ENCODE measurements at places on chromosomes 1 and 21. TPM values are rescaled to one million over a fixed set of nuclear protein-coding genes. Genes with fewer than 3 reads are reported as not detected.

The DNAI4 gene
- polyA plus RNA-seq: 1.7 TPM

The C1orf87 gene
- polyA plus RNA-seq: not detected

The EXTL1 gene
- polyA plus RNA-seq: 0.58 TPM

DNA sequence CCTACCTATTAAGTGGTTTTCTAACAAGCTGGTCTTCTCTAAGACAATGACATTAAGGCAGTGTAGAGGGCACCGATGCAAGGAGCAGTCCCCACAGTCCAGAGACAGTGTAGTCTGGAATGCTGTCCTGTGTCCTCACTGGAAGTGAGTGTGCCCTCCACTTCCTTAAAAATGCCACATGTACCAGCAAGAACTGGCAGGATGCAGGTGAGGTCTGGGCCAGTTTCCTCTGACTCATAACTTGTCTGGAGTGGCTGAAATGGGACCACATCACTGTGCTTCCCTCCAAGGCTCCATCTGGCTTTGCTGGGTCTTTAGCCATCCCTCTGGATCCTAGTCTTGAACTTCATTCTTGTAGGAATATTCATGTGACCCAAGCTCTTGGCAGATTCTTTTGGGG lies 170.5 kb upstream of the KIAA0040 start:
- no peak for DNase-seq

GRCh38 chr1:17869815-17870214 lies 114.7 kb downstream of the ACTL8 start:
- no peak for DNase-seq
